Stimulated activated CD8-positive, alpha-beta memory T cell treated with anti-CD3 and anti-CD28 coated beads, Interleukin-15, amount 100 ng/mL, for 48 hours (primary cell): ENCODE measurements at places on chromosomes 11 and 22.

- no peak for DNase-seq
These were observed 34.0 kb upstream of the FADD start for GRCh38 chr11:70169127-70169526.

- DNase-seq: no peak
These were observed 94.7 kb upstream of the RASSF10 start for GRCh38 chr11:12914400-12914912.

DNA sequence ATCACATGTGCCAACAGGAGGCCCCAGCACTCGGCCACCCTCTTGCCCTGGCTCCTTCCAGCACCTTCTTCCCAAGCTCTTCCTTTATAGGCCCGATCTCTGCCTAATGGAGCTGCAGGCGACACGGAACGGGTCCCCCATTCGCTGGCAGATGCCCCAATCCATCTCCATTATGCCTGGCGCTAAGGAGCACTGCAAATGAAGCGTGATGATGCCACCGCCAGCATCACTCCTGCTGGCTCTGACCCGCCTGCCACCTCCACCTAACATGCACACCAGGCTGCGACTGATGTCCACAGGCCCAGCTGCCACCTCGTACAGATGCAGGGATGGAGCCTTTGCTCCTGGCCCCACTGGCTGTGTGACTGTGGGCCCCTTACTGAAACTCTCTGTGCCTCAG is 33.5 kb downstream of the ELFN2 start:
- no peak for DNase-seq

- DNase-seq: no peak
These were observed 27.8 kb upstream of the ROBO3 start for GRCh38 chr11:124837491-124837856.

DNA sequence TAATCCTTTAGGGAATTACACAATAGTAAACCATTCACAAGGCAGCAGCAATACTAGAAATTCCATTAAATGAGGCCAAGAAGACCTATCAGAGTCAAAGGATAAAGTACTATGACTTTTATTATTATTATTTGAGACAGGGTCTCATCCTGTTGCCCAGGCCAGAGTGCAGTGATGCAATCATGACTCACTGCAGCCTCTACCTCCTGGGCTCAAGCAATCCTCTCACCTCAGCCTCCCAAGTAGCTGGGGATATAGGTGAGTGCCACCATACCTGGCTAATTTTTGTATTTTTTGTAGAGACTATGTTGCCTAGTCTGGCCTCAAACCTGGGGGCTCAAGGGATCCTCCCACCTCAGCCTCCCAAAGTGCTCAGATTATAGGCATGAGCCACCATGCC is 51.8 kb downstream of the TTC28 start:
- no peak for DNase-seq

DNA sequence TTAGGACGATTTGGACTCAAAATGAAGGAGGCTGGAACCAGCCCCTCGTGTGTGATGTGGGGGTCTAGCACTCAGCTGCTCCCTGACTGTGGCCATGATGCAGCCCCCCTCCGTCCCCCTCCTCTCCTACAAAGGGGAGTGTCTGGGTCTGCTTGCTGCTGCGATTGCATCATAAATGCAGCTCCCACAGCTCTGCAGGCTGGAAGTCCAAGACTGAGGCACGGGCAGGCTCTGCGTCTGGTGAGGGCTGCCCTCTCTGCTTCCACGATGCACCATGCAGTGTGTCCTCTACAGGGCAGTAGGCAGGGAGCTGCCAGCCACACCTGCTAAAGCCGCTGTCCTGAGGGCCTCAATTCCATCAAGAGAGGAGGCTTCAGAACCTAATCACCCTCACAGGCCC is 432.1 kb downstream of the BRD1 start:
- no peak for DNase-seq

DNA sequence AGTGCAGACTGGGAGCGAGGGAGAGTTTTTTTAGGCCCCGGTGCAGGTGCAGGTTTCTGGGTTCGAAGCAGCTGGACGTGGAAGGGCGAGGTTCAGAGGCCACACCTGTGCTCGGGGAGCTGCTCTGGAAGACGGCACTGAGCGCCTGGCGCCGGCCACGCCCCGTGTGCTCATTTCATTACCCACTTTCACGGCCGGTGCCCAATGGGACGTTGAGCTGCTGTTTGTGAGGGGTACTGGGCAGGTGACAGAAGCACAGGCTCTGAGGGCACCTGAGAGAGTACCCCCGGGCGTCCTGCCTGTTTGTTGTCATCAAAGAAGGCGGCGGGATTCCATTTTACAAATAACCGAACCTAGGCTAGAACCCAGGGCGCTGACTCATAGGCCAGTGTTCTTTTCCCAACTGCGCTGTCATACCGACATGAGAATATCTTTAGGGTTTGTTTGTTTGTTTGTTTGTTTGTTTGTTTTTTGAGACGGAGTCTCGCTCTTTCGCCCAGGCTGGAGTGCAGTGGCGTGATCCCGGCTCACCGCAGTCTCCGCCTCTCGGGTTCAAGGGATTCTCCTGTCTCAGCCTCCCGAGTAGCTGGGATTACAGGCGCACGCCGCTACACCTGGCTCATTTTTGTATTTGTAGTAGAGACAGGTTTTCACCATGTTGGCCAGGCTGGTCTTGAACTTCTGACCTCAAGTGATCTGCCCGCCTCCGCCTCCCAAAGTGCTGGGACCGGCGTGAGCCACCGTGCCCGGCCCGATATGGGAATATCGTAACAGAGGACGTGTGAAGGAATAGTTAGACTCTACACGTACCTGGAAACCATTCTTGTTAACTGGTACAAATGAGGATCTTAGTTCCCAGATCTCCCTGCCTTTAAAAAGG is 16.6 kb upstream of the SPTBN2 start:
- DNase-seq: peak; percentile 17

GRCh38 chr11:32478277-32478731 is 43.0 kb upstream of the WT1 start:
- no peak for DNase-seq

- no peak for DNase-seq
These were observed 92.6 kb upstream of the PDGFD start for GRCh38 chr11:104256525-104256924.

- DNase-seq: no peak
These were observed 10.2 kb downstream of the GRAP2 start for GRCh38 chr22:39910876-39911613.

- no peak for DNase-seq
These were observed 1339.5 kb downstream of the BRD1 start for GRCh38 chr22:48488149-48488551.

- no peak for DNase-seq
These were observed 504 bp downstream of the CFL1 start for GRCh38 chr11:65857500-65857852.

- DNase-seq: no peak
These were observed 1053.8 kb downstream of the LRRC4C start for GRCh38 chr11:40405614-40406013.

GRCh38 chr11:134438542-134439537 is 26.8 kb upstream of the B3GAT1 start:
- no peak for DNase-seq

DNA sequence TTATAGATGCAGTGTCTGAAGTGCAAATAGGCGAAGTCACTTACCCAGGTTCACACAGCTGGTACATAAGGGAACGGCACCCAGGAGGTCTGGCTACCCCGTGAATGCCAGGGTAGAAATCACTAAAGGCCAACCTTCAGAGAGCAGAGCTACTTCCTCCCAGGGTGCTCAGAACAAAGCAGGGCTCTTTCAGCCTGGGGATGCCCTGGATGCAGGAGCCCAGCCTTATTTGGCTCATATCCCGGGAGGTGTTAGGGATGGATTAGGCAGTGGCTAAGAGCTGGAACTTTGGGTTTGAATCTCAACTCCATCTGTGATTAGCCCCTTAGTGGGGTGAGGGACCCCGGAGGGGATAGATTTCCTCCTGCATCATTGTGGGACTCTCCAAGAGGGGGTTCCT is 33.1 kb upstream of the ASPHD2 start:
- DNase-seq: no peak

- DNase-seq: no peak
These were observed 84.2 kb downstream of the FBXO7 start for GRCh38 chr22:32558681-32559355.

- peak; percentile 24 for DNase-seq
These were observed 16.0 kb downstream of the USH1C start for GRCh38 chr11:17528181-17528691.

DNA sequence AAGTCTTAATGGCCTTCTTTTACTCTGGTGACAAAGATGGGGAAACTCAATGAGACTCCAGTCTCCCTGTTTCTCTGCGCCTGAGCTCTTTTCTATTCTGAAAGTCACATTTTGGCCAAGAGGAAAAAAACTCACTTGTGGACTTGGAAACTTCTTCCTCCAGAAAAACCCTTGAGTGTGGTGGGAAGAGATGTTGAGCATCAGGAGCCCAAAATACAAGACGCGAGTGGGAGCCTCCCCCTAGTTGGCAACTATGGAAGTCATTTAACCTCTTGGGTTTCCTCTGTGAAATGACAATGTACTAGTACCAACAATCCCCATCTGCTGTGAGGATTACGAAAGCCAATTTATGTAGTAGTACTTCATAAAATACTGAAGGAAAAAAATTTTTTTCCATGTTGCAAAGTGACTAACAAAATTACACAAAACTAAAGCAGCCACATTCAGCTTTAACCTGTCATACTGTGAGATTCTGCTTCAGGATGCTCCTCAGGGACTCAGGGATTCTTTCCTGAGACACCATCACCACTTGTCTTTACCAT is 524 bp upstream of the SLC25A17 start:
- DNase-seq: no peak

GRCh38 chr22:25081409-25081824 is 118.2 kb upstream of the CRYBB3 start:
- DNase-seq: no peak

DNA sequence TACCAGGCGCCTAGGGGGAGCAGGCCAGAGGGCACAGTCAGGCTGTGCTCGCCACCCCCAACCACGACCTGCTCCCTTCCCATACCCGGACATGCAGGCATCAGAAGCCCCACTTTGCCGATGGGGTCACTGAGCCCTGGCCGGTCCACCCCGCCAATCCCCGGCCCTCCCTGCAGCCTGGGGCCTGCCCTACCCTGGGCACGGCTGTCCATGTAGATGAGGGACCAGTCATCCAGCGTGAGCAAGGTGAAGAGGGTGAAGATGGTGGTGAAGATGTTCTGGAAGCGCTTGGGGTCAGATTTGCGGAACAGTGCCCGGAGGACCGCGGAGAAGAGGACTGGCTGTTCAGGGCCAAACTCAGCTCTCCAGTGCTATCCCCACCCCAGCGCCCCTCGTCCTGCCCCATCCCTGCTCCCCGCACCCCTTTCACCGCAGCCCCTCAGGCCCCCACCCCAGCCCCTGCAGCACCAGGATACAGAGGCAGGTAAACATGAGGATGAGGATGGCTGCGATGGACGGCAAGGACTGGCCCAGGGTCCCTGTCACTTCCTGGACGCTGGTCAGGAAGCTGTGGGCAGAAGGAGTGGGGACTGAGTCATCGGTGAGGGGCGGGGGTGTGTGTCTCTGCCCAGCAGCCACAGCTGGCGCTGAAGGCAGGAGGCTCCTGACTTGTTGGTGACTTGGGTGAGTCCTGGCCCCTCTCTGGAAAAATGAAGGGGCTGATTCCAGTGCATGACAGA is 5.5 kb downstream of the CATSPER1 start:
- no peak for DNase-seq

DNA sequence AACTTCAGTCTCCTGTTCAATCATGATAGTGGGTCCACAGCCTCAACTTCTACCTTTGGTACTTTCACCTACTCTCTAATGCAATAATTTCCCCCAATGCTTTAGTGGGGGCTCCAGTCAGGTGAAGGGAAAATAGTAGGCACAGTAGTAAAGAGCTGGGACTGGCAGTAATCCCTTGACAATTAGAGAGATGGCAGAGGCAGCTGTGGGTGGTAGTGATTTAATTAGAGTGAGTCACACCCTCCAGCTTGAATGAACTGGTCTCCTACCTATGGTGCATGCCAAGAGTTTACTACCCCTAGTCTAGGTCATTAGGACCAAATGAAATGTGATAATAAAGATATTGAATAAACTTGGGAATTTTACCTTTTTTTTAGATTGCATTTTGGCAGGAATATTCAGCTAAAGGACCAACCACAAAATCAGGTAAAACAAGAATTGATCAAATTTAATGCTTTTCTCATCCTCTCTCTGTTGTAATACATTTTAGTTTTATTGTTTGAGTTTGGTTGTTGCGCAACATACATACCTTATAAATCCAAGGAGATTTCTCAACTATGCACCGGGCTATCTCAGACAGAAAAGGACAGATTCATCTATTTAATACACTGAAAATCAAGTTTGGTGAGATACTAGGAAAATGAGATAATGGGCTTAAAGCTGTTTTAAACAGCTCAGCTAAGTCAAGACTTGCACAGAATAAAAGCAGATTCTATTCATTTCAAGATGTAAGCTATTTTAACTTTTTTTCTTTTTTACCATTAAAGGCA is 9.0 kb downstream of the PRRG4 start:
- DNase-seq: no peak

GRCh38 chr11:108985236-108985944 is 320.5 kb downstream of the DDX10 start:
- DNase-seq: no peak

DNA sequence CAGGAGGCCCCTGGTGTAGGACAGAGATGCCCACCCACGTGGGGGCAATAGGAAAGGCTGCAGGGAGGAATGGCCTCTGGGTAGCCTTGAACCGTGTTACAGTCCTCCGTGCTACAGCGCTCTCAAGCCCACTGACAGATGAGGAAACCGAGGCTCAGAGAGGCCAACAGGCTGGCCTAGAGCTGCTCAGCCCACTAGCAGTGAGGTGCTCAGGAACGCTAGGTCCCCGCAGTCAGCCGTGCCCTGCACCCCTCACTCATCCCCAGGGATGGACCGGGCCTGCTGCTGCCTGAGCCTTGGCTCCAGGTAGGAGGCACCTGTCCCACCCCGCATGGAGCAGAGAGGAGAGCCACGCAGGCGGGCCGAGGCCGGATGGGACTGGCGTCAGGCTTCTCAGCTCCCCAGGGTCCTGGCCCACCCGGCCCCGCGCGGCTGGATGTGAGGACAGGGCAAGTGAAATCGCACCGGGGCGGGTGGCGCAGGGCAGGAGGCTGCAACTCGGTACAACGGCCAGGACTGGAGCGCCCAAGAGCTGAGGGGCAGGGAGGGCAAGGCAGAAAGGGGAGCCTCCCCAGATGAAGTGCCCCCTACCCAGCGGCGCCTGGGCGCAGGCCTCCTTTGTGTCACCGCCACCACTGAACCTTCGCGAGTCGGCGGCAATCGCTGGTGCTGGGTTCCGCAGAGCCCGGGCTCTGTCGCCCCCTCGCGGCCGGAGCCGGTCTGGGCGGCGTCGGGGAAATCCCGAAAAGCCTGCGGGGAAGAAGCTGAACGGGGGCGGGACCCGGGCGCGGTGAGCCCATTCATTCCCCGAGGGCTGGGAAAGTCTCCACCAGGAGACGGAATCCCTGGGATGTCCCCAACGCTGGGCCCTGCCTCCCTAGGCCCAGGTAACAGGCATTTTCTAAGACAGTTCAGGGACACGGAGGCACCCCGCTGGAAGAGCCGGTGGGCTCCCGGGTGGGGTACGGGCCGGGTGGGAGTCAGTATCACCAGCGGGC is 8.4 kb upstream of the SLC2A11 start:
- peak; percentile 73 for DNase-seq

GRCh38 chr22:44947049-44947448 is 62.8 kb downstream of the PHF21B start:
- DNase-seq: no peak

GRCh38 chr22:40180403-40180802 is 2.7 kb downstream of the TNRC6B start:
- DNase-seq: no peak

- peak; percentile 78 for DNase-seq
These were observed 53.6 kb downstream of the BCR start for GRCh38 chr22:23233752-23234408.
